ENCODE measurements at places on chromosomes 11 and 22.

DNA sequence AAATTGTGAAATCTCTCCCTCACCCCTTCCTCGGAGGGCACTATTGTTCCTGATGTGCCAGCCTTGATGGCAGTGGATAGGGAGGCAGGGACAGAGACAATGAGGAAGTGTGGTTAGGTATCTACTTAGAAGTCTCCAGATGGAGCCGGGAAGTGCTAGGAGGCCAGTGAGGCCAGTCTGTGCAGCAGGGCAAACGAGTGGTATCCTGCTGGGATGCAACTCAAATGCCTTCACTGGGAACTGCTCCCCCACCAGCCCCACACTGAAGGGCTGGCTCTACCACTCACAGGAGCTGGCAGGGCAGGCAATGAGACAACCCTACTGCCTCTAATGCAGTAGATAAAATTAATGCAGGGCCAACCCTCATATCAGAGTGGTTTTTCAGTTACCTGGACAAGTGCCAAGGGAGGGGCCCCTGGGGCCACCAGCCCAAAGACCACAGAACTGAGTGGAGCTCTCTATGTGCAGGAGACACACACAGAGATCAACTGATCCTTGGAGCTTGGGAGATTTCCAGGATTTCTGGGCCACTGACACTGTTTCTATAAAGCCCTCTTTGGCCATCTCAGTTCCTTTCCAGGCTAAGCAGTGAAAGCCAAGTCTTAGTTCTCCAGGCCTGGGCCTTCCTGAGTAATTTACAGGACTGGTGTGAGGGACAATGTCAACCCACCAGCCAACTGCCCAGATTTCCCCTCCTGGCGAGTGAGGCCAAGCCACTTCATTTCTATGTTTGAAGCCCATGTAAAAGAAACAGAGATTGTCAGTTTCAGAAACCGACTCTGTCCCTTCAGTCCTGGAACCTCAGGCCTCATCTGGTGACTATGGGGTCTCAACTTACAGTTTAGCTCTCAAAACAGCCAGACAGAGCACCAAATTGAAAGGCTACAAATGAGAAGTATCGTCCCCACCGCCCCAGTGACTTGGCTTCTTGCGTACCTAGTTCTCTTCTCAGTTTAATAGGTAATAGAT lies 4.1 kb downstream of the MIF start:
- no peak for DNase-seq

DNA sequence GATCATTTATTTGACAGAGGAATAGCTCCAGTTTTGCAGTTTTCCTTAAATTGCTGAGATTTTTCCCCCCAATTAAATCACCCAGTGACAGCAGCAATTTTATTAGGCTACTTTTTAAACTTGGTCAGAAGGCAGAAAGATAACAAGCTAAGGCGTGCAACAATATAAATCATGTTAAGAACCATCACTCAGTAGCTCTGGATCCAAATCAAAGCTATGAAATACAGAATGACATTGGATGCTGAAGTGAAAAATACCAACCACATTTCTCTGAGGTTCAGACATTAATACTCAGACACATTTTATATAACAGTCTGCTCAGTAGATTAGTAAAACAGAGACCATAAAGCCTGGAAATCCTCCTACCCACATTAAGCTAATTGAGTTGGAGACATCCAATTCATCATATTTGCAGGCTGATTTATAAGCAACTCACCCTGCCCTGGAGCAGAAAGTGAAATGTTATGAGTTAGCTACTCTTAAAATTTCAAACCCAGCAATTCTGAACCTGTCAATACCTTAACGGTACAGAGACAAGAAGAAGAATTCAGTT lies 1108.4 kb downstream of the DLG2 start:
- no peak for DNase-seq

- DNase-seq, result no peak
These were observed 116.2 kb downstream of the FAT3 start for GRCh38 chr11:92340839-92341238.

- DNase-seq, result no peak
These were observed 1155.9 kb downstream of the TBC1D22A start for GRCh38 chr22:47918276-47918921.

GRCh38 chr11:73429121-73429750 lies 53.0 kb downstream of the RELT start:
- no peak for DNase-seq

- DNase-seq, result no peak
These were observed 26.1 kb upstream of the CHRM4 start for GRCh38 chr11:46417711-46418110.
